Jurkat, Clone E6-1 (cell line): ENCODE measurements at places on chromosomes 5 and 9.
A peak's percentile ranks its signal among the peaks of the same experiment; 100 is the strongest.

GRCh38 chr9:83424831-83425230 lies 113.4 kb downstream of the FRMD3 start:
- DNase-seq = no peak

DNA sequence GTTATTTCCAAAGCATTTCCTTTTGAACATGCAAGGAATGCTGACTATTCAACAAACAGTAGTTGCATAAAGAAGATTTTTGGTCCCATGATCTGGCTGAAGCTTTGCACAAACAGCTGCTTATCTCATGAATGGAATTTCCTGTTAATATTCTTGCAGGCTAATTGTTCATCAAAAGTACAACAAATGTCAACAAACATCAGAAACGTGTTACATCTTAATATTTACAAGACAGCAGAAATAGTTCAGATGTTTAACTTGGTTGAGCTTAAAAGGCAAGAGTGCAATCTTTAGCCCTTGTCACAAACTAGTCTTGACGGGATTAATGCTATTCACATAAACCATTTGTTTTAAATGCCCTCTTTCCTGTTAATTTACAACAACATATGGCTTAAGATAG lies 47.9 kb upstream of the BASP1 start:
- DNase-seq = no peak

DNA sequence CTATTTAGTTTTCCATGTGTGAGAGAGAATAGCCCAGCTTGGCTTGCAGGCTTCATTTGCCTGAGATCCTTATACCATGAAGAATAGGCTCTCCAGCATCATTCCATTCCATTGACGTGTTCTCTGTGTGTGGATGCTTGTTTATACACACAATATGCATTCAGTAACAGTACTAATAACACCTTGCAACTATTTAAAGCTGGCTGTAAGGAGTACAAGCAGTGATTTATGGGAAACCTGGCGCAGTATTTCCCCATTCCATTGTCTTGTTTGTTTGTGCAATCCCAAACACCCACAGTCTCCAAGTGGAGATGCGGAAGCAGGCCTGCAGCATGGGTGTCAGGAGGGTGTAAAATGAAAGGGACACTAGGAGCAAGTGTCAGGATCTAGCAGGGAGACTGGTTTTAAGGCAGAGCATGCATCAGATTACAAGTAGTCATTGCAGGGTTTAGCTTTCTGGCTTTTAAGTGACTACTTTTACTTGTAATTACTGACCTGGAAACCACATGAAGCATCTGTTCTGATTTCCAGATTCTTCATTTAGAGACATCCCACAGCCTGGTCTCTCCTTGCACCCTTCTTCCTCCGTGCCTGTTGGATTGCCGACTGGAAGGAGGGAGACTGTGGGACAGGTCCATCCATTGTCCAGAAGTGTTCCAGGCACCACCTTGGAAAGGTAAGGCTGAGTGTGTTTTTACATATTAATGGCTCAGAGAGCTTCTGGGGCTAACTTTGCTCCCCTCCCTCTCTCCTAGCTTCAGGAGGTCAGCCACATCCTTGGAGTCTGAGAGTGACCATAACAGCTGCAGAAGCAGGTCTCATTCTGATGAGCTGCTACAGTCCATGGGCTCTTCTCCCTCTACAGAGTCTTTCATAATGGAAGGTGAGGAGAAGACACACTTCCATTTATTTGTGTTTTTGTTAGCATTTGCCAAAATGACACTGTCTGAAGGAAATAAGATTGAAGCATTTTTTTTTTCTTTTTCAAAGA lies 241.6 kb downstream of the ARHGEF28 start:
- DNase-seq = no peak

- no peak for DNase-seq
Measured at GRCh38 chr9:68949271-68950000, 64.5 kb downstream of the PRKACG start.

DNA sequence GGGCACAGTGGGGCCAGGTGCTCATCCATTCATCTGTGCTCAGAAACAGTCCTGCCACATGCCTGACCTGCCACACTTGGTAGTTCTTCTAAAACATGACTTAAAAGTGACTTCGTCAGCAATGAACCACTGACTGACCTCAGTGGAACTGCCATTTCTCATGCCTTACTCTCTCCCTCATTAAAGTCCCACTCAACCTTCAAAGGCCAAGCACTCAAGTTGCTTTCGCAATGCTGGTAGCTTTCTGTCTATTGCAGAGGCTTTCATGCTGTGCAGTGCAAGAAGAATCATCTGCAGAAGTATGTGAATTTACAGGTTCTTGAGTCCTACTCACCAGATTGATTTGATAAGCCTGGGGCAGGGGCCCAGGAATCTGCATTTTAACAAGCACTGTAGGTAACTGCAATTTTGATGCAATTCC lies 23.9 kb downstream of the B4GALT1 start:
- DNase-seq = no peak

DNA sequence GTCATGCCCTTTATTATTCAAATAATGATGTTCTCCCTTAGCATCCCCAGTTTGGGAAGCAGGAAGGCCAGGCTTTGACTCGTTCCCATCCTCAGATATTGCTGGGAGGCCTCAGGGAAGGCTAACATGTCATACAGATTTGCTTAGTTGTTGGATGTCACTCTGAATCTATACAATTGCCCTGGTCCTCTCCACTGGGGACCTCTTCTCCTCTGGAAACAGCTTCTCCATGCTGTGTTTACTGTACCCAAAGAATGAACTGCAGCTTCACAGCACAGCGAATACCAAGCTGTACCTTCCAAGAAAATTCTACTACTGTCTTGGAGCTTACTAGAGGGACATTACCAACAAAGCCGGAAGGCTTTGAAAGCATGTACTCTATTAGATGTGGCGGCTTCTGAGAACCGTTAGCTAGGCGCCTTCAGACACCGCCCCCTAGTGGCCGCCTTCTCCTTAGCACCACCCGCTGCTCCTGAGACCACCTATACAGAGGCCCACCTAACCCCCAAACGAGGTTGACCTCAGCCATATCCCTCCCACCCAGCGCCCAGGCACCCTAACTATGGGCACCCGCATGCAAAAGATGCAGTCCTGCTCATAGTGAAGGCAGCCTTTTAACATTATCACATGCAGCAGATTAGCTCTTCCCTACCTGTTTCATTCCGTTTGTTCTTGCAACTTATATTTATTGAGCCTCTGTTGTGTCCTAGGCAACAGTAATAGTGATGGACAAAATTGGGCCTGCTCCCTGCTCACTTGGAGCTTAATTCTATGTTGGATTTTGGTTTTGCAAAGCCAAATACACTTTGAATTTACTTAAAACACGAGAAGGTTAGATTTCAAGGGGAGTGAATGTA lies 34.9 kb upstream of the FOXI1 start:
- DNase-seq = peak; percentile 49

DNA sequence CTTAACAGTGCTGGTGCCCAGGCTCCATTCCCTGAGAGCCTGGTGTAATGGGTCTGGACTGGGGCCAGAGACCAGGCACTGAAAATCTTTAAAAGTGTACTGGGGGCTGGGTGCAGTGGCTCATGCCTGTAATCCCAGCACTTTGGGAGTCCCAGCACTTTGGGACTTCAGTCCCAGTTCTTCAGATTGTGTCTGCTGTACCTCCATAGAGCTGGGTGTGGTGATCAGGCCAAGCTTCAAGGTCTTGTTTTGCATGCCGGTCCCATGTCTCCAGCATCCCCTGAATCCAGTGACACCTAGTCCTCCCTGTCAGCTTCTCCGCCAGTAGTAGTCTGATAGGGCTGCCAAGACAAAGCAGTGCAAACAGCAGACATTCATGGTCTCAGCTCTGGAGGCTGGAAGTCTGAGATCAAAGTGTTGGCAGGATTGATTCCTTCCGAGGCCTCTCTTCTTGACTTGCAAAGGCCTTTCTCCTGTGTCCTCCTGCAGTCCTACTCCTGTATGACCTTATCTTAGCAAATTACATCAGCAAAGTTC lies 108.2 kb downstream of the SYK start:
- no peak for DNase-seq

DNA sequence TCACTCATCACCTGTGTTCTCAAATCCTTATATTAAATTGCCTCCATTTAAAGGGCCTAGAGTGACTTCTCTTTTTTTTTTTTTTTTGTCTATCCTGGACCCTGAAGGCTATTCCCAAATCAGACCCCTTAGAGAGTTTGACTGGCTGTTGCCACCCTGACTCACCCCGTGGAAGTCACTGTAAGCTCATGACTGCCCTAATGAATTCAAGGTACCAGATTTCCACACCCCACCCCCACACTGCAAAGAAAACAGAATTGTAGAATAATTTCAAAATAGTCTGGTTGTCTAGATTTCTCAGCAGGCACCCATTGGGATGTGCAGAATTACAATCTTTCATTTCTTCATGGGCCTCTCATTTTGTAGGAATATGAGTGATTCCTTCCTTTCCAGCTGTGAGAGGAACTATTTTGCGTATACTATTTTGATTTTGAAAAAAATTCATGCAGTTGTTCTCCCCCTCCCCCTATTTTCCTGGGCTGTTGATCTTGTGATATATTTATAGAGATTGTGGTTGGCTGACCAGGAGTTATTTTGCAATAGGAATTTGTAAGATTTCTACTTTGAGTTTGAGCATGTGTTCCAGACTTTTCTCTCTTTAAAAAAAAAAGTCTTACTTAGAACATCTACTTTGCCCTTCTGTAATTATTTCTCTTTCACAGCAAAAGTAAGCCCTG lies 79.1 kb downstream of the ZNF618 start:
- DNase-seq = no peak

GRCh38 chr5:178244576-178244975 lies 12.0 kb upstream of the PHYKPL start:
- DNase-seq = no peak

GRCh38 chr9:18666348-18666747 lies 192.4 kb downstream of the ADAMTSL1 start:
- no peak for DNase-seq

DNA sequence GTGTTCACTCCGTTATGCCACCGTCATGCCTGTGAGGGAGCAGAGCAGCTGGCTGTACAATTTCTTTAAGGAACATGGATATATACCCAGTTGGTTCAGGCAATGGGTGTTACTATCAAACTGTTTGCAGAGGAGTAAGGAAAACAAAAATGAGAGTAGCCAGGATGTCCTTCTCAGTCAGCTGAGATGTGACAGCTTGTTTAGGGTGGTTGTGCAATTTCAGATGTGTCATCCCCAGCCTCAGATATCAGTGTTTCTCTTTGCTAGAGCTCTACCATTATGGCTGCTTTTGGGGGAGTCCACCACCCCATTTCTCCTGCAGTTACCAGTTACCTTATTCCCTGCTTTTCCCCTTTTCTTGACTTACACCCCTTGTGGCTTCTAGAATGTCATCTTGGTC lies 135.2 kb upstream of the SLC24A2 start:
- DNase-seq = no peak

DNA sequence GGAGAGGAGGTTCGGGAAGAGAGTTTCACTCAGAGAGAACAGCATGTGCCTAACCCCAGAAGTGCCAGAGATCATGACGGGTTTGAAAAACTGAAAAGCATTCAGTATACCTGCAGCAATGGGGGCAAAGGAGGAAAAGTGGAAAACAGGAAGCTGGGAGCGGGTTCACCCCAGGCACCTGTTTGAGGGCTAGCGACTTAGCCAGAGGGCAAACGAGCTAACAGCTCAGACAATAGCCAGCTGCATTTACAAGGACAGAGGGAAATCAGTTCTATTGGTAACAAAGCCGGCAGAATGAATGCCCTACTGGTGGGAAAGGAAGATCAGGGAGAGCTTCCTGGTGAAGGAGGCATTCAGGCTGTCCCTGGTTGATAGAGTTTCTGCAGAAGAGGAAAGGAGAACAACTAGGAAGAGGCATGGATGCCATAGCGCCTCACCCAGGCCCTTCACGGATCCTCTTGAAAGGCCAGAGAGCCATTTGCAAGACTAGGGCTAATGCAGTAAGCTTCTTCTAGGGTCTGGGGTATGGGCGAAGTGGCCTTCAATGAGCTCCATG lies 141.7 kb upstream of the ADRA1B start:
- DNase-seq = no peak

DNA sequence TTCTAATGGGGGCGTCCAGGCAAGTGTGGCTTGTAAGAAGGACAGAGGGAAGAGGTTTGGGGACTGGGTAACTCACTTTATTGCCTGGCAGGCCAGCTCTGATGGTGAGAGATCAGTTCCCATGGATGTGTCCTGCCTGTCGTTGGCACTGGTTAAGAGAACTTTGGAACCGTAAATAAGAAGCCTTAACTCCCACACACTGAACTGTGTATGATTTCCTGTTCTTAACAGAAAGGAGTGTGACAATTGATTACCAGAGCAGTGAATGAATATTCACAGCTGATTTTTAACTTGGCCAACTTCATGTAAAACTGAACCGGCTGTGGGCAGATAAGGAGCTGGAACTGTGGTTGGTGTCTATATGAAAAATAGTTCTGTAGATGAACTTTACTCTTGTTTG lies 63.2 kb downstream of the MEGF10 start:
- no peak for DNase-seq

DNA sequence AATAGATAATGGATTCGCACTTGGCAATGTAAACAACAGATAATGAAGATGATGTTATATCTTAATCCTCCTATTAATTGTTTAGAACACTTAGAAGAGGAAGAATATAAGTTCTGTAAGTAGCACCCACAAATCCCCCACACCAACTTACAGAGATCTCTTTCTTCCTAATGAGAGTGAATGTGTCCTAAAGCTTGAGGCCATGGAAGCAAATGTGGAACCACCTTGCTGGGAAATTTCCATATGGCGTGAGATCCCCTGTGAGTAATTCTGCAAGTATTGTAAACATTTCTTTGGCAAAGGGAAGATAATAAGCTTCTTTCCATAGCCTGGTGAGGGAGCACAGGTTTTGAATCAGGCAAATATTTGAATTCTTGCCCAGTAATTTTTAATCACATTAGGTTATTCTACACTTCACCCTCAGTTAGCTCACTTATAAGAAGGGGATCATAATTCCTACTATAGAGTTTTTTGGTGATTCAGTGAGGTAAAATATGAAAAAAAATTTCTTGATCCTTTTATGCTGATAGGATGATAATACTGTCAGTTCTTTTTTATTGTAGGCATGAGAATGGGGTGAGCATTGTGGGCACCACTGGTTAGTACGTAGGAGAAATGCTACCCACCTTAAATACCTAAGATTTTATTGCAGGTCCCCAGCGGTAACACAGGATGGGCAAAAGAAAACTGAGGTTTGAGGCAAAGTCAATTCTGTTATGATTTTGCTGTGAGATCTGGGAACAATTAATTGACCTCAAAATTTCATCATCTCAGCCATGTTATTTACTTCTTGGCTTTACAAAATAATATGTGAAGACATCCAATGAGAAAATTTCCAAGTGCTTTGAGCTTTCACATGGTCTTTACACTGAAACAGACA lies 574.8 kb downstream of the PSAT1 start:
- no peak for DNase-seq

DNA sequence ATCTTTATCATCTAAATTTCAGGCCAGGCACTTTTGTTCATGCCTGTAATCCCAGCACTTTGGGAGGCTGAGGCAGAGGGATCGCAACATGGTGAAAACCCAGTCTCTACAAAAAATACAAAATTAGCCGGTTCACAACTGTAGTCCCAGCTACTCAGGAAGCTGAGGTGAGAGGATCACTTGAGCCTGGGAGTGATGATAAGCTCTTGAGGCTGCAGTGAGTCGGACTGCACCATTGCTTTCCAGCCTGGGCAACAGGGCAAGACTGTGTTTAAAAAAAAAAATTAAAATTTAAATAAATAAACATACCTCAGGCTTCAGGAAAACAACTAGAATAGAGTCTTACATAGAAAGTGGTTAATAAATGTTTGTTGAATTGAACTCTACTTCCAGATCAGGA lies 147.4 kb downstream of the AGTPBP1 start:
- DNase-seq = no peak
